ENCODE measurements at places on chromosomes 16 and 17. TPM values are rescaled to one million over a fixed set of nuclear protein-coding genes. Genes with fewer than 3 reads are reported as not detected.

The KRT31 gene
- not detected for total RNA-seq

GRCh38 chr16:50526249-50526648 is 21.9 kb upstream of the NKD1 start:
- DNase-seq, result no peak

- DNase-seq, result no peak
Observed at GRCh38 chr16:86512301-86512859, 2.1 kb downstream of the FOXF1 start.

- DNase-seq, result no peak
Observed at GRCh38 chr17:76735006-76735405, 2.1 kb downstream of the SRSF2 start.

DNA sequence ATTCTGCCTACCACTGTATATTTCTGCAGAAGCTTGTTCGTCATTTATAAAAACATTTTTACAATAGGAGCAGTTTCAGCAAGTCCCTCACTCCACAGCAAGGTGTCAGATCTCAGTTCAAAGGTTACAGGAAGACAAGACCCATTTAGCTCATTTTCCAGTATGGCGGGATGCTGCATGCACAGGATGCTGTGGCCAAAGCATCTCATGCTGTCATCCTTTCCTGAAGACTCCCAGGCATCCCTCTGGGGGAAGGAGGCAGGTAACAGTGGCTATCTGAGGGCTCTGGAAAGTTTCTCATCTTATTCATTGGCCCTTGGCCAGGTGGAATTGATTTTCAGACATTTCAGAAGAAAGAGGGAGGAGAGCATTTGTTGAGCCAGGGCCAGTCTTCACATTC is 539.3 kb upstream of the CDH5 start:
- DNase-seq, result no peak

All from CD4-positive, alpha-beta memory T cell (primary cell).